ENCODE measurements at places on chromosomes 7 and 10.

GRCh38 chr7:152762056-152762455 lies 2.5 kb downstream of the ACTR3B start:
- DNase-seq, result no peak

DNA sequence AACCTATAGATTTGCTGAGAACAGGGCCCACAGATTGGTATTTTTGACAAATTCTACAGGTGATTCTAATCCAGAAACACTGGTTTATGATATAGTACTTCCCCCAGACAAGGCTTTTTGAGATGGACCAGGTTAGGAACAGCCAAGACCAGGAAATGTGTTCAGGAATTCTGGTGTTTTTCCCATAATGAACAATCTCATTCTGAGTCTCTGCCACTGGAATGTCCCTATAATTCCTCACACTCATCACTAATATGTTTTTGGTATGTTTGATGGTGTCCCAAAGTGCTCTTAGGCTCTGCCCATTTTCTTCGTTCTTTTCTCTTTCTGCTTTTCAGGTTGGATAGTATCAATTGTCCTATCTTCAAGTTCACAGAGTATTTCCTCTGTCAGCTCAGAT lies 107.2 kb upstream of the IGFBP3 start:
- DNase-seq, result no peak

GRCh38 chr10:104488439-104488832 lies 134.8 kb downstream of the CFAP58 start:
- DNase-seq, result no peak

DNA sequence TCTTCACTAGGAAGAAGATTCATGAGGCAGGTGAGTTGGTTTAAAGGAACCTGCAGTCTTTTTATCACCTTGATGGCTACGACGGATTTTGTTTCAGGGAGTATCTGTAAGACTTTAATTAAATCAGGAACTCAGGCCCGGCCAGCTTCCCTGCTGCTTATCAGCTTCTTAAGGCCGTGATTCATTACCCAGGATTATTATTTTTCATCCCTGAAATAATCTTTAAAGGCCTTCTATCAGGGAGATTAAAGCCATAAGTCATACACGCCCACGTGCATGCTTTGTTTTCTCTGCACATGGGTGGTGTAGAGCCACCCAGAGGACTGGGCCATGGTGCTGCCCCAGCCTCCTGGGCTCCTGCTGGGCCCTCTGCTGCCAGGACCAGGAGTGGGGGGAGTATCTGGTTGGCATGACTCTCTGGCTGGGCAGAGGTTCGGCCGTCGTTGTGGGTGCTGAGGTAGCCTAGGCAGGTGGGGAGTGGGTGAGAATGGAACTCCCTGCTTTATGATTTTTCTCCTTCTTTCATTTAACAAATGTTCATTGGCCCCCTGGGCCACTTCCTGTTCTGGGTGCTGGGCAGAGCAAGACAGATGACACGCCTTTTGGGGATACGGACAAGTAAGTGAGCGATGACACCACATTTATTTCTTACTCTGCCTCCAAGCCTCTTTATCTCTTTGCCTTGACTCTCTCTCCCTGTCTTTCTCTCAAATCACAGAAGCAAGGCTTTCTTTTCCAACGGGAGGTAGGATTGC lies 39.0 kb upstream of the PCBD1 start:
- DNase-seq, result no peak

- DNase-seq, result no peak
These were observed 651.1 kb downstream of the SORCS3 start for GRCh38 chr10:105292236-105292635.

All from right hindlimb (tissue), 1 donor.